ENCODE measurements at places on chromosomes 5 and 9.

DNA sequence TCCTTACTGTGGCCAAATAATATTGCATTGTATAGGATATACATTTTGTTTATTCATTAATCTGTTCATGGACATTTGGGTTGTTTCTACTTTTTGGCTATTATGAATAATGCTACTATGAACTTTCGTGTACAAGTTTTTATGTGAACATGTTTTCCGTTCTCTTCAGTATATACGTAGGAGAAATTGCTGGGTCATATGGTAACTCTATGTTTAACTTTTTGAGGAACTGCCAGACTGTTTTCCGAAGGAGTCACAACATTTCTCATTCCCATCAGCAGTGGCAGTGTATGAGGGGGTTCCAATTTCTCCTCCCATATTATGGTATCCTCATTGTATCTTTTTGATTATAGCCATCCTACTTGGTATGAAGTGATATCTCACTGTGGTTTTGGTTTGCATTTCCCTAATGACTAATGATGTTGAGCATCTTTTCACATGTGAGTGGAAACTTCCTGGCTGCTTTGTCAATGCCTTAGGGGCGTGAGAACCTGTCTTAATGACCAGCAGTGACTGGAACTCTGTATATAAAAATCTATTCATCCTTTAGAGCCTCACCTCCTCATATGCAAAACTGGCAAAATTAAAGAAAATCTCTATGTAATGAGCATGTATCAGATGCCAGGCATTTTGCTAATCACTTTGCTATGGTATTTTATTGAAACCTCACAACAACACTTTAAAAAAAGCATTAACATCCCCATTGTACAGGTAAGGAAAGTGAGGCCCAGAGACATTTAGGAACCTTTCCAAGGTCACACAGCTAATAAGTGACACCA is 47.8 kb upstream of the TGFBR1 start:
- peak; percentile 27 for DNase-seq

- DNase-seq = no peak
Measured at GRCh38 chr5:72505016-72505415, 2.2 kb downstream of the ZNF366 start.

- no peak for DNase-seq
Measured at GRCh38 chr5:164059471-164059870, 554.1 kb downstream of the MAT2B start.

DNA sequence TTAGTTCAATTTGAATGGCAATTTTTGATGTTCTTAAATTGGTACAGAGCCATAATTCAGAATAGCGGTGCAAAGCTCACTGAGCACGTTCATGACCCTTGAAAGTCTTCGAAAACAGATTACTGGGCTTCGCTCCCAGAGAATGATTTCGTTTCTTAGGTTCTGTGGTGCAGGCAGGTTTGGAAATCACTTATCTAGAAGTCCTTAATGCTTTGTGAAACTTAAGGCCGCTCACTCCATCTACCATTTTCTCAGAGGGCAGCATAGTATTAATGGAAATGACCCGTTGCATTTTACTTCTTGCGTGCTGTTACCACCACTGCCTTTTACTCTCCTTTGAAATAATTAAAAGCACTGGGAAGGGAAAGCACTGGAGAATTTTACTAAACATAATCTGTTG is 2.9 kb upstream of the MAT2B start:
- DNase-seq = no peak

DNA sequence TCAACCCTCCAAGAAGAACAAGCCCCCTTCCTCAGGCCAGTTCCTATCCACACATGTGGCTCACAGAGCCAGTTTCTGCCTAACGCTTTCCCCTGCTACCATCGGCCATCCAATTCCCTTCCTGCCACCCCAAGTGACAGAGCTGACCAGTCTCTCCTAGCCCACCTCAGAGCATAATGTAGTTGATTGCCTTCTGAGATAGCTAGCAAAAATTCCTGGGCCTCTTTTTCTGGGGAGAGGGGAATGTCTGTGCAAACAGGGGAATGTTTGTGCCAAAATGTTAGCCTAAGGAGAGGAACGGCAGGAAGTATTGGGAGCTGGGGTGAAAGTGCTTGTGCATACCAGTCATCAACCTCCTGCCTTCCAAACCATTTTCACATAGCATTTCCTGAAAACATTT is 157.0 kb downstream of the PJA2 start:
- DNase-seq = no peak

- DNase-seq = no peak
Measured at GRCh38 chr5:141149812-141150211, at the start of gene PCDHB6. Gene PCDHB6 (plus strand): TSS chr5:141150057. CDS start chr5:141150258, 201 bp downstream.

DNA sequence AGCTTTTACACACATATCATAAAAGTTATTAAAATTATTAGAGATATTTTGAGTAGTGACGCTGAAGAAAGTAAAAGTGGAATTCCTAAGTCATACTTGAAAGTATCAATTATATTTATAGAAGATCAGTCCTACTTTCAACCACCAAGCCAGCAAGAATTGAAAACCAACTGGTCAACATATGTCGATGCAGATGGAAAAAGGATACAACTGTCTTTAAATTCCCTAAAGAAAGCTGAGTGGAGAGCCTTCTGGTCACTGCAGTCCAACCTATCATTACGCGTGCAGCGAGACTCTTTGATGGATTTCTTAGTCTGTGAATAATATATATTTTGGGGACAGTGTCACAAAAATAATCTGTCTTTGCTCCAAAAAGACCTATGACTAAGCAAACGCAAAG is 15.3 kb downstream of the MEF2C start:
- no peak for DNase-seq

- DNase-seq = no peak
Measured at GRCh38 chr5:2758632-2759031, 7.2 kb upstream of the IRX2 start.
